CD4-positive, alpha-beta T cell (primary cell): ENCODE measurements at places on chromosomes 13 and 19.

DNA sequence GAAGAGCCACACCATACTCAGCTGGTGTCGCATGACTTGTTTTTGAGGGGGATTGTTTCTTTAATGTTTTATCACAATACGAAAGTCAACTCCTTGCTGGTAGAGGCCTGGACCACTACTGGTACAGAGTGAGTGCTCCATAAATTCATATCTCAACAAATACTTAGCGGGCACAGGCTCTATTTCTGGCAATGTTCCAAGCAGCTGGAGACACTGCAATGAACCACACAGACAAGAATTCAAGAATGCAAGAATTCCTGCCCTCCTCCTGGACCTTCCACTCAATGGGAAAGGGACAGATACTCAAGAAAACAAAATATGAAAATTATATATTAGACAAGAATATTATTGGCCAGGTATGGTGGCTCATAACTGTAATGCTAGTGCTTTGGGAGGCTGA lies 5.1 kb upstream of the FXYD5 start:
- no peak for DNase-seq

DNA sequence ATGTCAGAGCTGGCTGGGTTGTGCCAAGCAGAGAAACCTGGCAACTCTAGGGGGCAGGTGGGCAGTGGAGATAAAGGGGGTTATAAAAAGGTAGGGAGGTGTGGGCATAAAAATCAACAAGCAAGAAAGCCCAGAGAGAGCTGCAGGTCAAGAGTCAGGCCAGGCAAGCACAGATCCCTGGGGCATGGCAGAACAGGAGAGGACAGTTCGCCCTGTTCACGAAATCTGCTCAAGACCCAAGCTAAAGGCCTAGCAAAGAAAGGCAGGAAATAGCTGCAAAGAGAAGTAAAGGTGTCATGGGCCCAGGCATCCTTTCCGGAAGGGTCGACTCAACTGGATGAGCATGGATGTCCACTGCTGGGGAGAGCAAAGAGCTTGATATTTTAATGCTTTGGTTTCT lies 3.4 kb downstream of the MBNL2 start:
- DNase-seq, result no peak

GRCh38 chr13:32639502-32640105 lies 53.4 kb downstream of the PDS5B start:
- DNase-seq, result peak; percentile 40

GRCh38 chr13:77062097-77062496 lies 35.1 kb upstream of the FBXL3 start:
- no peak for DNase-seq

- DNase-seq, result peak; percentile 73
Observed at GRCh38 chr19:12346896-12347295, 13.5 kb upstream of the ZNF563 start.

GRCh38 chr13:73329355-73329754 lies 270.6 kb downstream of the KLF5 start:
- DNase-seq, result no peak

DNA sequence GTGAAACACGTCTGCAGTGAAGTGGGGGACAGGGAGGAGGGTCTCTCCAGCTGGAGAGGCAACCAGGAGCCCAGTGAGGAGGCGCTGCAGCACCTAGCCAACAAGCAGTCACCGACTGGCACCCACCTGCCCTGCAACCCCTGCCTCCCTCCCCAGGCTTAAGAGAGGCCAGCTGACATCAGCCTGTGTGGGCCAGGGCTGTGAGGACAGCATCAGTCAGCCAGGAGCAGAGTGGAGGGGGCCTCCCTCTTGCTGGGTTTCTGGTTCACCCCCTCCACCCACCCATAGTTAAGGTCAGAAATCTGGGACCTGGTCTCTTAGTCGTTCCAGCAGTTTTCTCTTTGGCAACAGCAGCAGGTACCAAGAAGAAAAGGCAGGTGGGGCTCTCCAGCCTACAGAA lies 25.5 kb upstream of the CCNP start:
- DNase-seq, result no peak

DNA sequence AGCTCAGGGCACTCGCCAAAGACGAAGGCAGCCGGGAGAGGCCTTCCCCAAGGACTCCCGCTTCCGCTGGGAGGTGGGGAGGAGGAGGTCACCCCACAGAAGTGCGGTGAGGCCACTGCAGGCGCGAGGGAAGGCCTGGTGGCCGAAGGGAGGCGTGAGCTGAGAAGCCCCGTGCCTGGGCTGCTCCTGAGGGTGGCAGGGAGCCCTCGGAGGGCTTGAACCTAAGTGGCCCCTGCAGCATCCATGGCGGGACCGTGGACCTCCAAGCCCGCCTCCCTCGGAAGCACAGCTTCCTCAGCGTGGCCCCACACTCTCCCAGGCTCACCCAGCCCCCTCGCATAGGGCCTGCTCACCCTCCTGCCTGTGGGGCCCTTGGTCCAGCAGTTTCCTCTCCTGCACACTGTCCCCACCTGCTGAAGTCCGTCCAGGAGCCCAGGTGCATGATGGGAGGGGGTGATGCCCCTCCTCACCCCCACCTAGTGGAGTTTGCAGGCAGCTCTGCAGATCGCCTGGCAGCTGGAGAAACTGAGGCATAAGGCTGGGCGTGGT lies 25.9 kb downstream of the EFNA2 start:
- DNase-seq, result no peak

GRCh38 chr19:50573741-50574461 lies 5.7 kb upstream of the LRRC4B start:
- no peak for DNase-seq

GRCh38 chr19:45834970-45835369 lies 19.9 kb upstream of the RSPH6A start:
- no peak for DNase-seq

GRCh38 chr19:48342841-48343540 lies 17.6 kb downstream of the EMP3 start:
- DNase-seq, result no peak
